ENCODE measurements at places on chromosomes 13 and 19.

GRCh38 chr13:90118467-90119071 is 1228.9 kb upstream of the MIR17HG start:
- DNase-seq, result no peak

GRCh38 chr13:97934590-97934989 is 18.9 kb upstream of the IPO5 start:
- no peak for DNase-seq

DNA sequence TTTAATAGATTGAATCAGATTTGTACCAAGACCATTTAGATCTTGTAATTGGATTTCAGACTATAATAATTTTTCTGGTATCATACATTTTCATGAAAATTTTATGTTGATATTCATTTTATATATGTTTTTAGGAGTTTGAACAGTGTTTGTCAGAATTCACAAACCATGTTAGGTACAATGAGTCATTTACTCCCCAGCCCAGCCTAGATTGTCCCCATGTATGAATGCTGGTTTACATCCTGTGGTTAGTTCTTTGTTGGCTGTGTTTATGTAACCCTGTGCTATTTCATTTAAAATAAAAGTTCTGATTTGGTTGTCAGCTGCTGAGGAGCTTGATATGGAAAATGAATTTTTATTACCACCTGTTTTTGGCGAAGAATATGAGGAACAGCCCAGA is 96.7 kb downstream of the GJA3 start:
- DNase-seq, result no peak

- no peak for DNase-seq
Observed at GRCh38 chr13:51518827-51519226, 65.4 kb upstream of the WDFY2 start.

- DNase-seq, result no peak
Observed at GRCh38 chr13:80118506-80118905, 222.4 kb downstream of the SPRY2 start.

- no peak for DNase-seq
Observed at GRCh38 chr13:97979051-97979450, 25.6 kb downstream of the IPO5 start.

- no peak for DNase-seq
Observed at GRCh38 chr13:66933994-66934393, 296.1 kb downstream of the PCDH9 start.

DNA sequence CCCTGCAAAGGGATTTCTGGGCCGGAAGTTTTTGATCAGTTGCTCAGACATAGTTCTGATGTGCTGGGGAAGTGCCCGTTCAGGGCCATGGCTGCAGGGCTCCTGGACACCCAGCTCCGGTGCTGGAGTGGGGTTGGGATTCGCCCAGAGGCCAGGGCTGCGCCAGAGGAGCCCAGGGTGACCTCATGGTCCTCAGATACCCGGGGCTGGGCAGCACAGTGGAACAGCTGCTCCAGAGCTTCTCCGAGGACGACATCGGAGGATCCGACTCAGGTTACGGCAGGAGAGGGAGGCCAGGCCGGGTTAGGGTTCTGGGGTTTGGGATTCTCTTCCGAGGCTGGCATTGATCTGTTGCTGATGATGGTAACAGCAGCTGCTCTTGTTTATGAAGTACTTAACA is 20.9 kb downstream of the CARM1 start:
- no peak for DNase-seq
